Activated CD8-positive, alpha-beta memory T cell treated with anti-CD3 and anti-CD28 coated beads, Interleukin-2, amount 10 ng/mL, durations not matched to agents 7 days and 5 days (primary cell): ENCODE measurements at places on chromosomes 2 and 18.
A peak's percentile ranks its signal among the peaks of the same experiment; 100 is the strongest.

- DNase-seq, result no peak
Observed at GRCh38 chr2:138421971-138422335, 79.6 kb upstream of the SPOPL start.

DNA sequence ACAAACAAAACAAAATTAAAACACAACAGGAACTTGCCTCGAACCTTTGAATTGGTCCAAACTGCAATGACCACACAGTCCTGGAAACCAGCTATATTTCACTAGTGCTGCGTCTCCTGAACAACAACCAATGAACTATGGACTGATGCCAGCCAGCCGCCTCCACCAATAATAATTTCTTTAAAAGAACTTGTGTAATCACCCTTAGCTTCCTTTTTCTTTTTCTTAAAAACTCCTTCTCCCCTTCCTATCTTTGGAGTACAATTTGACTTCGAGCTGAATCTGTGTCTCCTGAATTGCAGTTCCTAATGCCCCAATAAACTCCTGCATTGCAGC is 1.6 kb upstream of the CXXC1 start:
- DNase-seq, result no peak

DNA sequence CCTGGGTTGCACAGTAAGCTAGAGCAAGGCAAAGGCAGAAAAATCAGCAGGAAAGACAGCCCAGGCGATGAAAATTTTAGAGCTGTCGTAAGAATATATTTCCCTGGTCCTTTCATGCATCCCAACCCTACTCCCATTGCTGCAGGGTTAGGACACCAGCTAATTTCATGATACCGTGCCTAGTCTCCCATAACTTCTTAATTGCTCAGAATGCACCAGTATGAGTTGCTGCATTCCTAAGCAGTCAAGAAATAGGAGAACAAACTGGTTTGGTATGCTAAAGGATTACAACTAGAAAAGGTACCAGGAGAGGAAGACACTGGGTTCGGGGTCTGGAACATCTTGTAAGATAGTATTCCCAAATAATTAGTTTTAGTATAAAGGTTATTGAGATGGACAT is 269.4 kb upstream of the NRXN1 start:
- DNase-seq, result no peak

DNA sequence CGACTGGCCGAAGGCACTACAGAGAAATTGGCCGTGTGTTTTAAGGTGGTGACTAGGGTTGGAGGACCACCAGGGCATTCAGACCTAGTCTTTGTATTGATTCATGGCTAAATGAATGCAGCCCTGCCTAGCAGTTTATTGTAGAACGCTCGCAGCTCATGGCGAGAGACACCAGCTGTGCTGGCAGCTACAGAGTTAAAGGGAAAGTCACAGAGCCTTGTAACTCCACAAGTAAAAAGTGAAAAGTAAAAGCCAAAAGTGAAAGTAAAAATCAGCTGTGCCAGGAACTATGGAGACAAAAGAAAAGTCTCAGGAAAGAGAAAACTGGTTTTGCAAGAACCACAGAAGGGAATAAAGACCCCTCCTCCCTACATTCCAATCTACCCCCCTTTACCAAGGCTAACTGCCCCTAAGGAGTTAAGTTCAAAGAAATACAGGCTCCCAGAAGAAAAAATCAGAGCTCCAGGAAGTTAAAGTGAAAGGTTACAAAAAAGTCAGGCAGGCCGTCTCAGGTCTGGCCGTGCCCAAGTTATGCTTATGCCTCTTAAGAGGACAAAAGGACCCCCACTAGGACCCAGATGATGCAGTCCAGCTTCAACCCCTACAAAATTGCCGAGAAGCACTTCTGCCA is 46.4 kb upstream of the SELENOI start:
- no peak for DNase-seq

DNA sequence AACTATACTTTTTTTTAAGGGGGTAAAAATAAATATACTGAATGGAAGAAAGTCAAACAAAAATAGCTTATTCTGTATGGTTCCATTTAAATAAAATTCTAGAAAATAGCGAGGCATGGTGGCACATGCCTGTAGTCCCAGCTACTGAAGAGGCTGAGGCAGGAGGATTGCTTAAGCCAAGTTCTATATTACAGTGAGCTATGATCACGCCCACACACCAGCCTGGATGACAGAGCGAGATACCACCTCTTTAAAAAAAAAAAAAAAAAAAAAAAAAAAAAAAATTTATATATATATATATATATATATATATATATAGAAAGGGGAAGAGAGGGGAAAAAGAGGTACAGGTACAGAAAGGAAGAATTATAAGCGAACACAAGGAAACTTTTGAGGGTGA is 77.7 kb downstream of the MEMO1 start:
- no peak for DNase-seq

DNA sequence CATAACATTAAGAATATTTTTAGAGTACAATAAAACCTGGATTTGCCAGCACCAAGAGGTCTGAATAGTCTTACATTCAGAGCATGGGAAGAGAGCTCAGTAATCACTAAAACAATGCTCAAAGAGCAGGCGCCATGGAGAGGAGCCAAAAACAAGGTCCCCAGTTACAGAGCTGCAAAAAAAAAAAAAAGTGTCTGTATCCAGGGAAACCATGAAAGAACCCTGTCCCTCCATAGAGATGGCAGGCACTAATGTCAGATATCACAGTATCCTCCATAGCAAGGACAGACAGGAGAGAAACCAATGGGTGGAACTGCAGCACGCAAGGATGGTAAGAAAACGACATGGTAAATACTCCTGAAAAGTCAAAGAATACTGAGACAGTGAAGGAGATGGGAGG is 19.5 kb downstream of the FBXO15 start:
- DNase-seq, result no peak

GRCh38 chr2:124258140-124258880 is 233.2 kb downstream of the CNTNAP5 start:
- no peak for DNase-seq

- DNase-seq, result no peak
Observed at GRCh38 chr18:12035481-12035880, 54.2 kb downstream of the IMPA2 start.

- DNase-seq, result peak; percentile 48
Observed at GRCh38 chr2:118221536-118222272, 133.4 kb downstream of the INSIG2 start.

DNA sequence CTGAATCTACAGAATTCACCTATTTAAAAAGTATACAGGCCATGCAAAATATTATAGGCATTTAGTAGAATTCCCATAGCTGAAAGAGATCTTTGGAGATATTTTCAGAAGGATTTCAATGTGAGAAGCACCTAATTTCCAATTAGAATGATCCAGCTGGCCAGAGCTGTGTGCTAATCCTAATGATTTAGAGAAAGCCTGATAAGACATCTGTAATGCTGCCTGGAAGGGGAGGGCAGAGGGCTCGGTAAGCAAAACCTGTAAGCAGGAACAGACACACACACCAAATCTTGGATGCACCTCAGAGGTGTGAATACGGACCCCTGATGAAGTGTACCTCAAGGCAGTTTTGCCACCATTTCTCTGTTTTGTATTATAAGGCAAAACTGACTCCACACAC is 14.0 kb downstream of the SERTAD2 start:
- no peak for DNase-seq

- no peak for DNase-seq
Observed at GRCh38 chr2:47386551-47386950, 16.4 kb upstream of the MSH2 start.

GRCh38 chr2:79941179-79941578 is 363.4 kb downstream of the LRRTM1 start:
- DNase-seq, result no peak

DNA sequence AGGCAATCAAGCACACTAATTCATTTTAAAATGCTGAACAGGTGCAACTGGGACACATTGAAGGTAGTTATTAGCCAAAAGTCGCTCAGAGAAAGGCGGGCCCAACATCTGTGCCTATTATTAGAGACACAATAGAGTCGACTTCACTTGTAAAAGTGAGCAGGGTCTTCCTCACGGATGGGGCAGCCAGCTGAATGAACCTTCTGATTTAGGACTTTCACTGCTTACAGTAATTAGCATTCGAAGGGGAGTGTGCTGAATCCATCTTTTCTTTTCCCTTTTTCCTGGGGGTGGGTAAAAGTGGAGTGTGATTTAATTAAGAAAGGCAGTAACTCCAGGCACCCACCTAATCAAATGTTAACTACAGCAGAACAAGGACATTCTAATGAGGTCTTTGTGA is 677.7 kb downstream of the DCDC2C start:
- no peak for DNase-seq

GRCh38 chr2:191659198-191659597 is 18.7 kb upstream of the NABP1 start:
- DNase-seq, result no peak

- peak; percentile 71 for DNase-seq
Observed at GRCh38 chr2:234459401-234460009, 37.4 kb downstream of the ARL4C start.

- DNase-seq, result peak; percentile 81
Observed at GRCh38 chr2:196131384-196131937, 39.9 kb downstream of the STK17B start.

GRCh38 chr2:207225773-207226172 is 60.0 kb upstream of the KLF7 start:
- DNase-seq, result no peak

GRCh38 chr2:213036836-213037235 is 114.6 kb downstream of the IKZF2 start:
- DNase-seq, result no peak

DNA sequence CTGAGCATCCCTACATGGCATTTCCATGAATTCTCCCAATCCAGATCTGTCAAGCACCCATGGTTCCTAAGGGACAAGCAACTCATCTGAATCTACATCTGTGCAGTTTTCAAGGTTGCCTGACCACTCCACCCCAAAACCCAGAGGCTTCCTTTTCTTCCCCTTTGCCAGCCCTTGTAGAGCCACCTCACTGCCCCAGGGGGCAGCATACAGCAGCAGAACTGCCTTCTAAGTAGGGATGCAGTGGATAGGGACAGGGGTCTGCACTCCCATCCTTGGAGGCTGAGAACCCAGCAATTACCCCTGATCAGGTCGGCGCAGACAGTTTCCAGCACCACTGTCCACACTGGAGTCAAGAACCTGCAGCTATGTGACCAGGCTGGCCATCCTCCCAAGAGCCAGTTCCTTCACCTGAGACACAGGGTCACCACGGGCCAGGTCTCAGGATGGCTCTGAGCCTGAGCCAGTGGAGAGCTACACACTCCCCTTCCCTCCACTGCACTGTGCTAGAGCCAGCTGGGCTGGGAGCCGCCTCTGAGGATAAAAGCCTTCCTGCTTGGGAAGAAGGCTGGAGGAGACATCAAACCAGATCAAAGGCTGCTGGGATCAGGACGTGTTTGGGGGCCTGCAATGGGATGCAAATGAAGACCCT is 283.1 kb downstream of the CELF4 start:
- no peak for DNase-seq

DNA sequence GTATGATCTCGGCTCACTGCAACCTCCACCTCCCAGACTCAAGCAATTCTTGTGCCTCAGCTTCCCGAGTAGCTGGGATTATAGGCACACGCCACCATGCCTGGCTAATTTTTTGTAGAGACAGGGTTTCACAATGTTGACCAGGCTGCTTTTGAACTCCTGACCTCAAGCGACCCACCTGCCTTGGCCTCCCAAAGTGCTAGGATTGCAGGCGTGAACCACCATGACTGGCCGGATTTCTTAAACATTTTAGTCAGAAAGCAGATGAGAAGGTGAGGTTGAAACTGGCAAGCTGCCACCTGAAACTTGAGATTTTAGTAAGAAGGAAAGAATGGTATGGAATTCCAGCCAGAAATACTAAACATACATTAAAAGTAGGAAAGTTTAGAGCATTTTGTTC is 31.9 kb downstream of the KLHL23 start:
- no peak for DNase-seq

GRCh38 chr2:6231166-6231565 is 539.0 kb downstream of the SOX11 start:
- no peak for DNase-seq

DNA sequence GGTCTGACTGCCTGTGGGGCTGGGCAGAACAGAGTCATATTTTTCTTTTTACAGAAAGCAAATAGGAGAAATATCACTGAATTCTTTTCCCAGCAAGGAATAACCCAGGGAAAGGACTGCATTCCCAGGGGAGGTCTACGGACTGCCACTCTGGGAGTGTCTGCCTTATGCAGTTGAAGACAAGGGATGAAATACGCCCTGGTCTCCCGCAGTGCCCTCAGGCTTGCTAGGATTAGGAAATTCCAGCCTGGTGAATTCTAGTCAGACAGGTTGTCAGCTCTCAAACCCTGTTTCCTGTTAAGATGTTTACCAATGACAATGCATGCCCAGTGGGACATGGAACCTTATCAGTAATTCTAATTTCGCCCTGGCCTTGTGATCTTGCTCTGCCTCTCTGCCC is 30.3 kb upstream of the PDK1 start:
- no peak for DNase-seq

DNA sequence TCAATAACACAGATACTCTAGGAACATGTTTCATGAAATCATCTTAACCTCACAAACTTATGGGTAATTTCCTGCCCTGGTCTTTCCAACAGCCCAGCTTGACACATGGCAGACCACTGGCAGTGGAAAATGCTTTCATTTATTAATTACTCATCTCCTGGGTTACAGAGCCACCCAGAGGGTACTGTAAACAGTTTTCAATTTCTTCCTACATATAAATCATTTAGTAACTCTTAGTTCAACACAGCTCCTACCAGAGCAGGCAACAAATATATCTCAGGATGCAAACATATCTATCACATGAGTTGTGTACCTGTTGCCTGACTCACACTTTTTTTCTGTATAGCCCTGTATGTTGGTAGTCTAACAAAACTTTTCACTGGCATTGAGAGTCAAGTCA is 99.2 kb upstream of the VRK2 start:
- no peak for DNase-seq
